ENCODE measurements at places on chromosomes 12 and 14.

DNA sequence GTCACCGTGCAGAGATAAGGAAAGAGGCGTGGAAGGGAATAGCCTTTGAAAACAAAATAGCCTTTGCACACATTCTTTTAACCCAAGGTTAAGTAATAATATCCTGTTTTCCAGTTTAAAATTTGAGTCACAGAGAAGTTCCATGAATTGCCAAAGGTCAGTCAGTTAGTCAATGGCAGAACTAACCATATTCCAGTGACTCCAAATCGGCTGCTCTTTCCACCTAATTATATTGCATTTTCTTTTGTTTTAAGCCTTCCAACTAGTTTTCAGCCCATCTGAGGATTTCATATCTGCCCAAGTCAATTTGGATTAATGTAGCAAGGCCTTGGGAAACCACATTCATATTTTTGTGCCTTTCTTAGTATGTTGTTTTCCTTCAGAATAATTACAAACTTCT is 373.0 kb downstream of the CCDC91 start:
- DNase-seq: no peak

DNA sequence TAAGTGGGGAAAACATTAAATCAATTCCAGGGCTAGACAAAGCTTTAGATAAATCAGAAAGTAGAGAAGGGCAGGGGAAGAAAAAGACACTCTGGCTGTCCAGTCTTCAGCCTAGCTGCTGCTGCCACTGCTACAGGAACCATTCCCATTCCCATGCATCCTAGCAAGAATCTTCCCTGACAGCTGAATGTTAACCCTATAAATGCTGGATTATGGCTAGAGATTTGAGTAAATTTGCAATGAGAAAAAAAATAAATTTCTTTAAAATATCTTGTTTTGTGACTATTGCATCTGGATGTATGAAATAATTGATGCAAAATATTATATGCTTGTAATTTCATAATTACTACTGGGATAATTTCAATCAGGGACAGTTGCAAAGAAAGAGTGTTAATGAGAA is 15.0 kb upstream of the CDKN3 start:
- no peak for DNase-seq

- DNase-seq: no peak
These were observed 26.8 kb downstream of the DERA start for GRCh38 chr12:15937902-15938301.

- peak; percentile 58 for DNase-seq
These were observed 385.0 kb downstream of the BCL11B start for GRCh38 chr14:98886982-98887381.

DNA sequence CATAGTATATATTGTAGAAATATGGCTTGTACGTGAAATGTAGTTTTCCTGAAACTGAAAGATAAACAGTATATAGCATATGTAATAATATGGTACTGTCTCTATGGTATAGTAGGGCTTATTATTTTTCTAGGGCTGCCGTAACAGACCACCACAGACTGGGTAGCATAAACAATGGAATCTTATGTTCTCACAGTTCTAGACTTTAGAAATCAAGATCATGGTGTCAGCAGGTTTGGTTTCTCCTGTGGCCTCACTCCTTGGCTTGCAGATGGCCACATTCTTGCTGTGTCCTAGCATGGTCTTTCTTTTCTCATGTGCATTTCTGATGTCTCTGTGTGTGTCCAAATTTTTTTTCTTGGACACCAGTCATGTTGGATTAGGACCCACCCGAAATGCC is 155.8 kb downstream of the TMTC2 start:
- DNase-seq: no peak

- no peak for DNase-seq
These were observed 21.5 kb upstream of the FAM181A start for GRCh38 chr14:93905623-93906022.

GRCh38 chr12:107736914-107737313 is 24.0 kb downstream of the PRDM4 start:
- no peak for DNase-seq

DNA sequence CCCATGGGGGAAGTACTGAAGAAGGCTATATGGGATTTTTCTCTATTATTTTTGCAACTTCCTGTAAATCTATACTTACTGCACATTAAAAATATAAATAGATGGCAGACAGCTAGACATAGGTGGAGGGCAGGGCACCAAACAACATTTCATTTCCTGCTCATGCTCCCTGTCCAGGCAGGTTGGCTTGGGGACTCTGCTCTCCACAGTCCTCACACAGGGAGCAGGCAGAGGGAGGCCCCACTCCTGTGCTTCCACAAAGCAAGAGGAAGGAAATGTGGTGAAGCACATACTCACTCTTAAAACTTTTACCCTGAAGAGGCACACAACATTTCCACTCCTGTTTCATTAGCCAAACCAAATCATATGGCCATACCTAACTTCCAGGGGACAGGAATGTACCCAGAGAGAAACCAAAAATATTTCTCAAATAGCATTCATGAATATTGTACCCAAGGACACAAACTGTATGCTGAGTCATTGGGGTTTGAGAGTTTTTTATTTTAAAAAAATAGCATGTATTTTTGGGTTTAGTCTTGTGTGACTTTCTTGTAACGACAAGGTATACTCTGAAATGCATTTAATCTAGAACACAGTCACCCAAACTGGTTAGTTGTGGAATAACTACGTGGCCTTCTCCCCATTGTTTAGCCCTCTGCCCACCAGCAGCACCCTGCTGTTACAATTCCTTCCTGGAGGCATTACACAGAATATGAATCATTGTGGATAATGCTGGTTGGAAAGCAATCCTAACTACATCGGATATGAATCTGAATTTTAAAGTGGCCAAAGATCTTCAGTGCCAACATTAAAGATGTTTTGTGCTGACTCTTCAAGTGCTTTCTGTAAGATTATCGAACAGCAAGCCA is 40.9 kb downstream of the RTN1 start:
- no peak for DNase-seq

DNA sequence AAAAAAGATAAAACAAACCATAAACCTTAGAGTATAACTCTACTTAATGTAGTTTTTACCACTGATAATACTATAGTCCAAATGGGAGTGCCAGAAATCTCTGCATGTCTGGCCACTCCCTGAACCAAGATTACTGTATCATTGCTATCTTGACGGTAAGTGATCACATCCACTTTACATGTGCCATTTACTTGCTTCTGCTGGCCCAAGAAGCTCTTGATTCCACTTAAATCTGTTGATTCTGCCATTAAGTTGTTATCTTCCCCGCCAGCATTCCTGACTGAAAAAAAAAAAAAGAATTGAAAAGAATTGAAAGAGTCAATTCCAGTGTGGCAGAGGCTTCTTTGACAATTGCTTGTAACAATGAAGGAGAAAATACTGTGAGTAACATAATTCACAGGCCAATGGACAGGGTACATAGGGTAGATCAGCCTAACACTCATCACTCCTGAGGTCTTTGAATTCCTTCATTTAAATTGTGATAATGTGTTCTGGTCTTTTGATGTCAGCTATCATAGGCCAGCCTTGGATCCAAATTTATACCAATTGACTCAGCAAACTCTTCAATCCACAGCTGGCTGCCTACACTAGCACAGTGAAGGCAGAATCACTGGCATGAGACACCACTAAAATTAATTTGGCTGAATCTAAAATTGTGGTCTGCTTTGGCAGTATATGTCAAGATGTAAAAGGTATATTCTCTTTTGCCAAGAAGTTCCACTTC is 665.2 kb upstream of the FLRT2 start:
- no peak for DNase-seq

- DNase-seq: peak; percentile 86
These were observed 43.9 kb downstream of the TMTC3 start for GRCh38 chr12:88185988-88186387.

- no peak for DNase-seq
These were observed 99.4 kb downstream of the ETV6 start for GRCh38 chr12:11748903-11749302.

DNA sequence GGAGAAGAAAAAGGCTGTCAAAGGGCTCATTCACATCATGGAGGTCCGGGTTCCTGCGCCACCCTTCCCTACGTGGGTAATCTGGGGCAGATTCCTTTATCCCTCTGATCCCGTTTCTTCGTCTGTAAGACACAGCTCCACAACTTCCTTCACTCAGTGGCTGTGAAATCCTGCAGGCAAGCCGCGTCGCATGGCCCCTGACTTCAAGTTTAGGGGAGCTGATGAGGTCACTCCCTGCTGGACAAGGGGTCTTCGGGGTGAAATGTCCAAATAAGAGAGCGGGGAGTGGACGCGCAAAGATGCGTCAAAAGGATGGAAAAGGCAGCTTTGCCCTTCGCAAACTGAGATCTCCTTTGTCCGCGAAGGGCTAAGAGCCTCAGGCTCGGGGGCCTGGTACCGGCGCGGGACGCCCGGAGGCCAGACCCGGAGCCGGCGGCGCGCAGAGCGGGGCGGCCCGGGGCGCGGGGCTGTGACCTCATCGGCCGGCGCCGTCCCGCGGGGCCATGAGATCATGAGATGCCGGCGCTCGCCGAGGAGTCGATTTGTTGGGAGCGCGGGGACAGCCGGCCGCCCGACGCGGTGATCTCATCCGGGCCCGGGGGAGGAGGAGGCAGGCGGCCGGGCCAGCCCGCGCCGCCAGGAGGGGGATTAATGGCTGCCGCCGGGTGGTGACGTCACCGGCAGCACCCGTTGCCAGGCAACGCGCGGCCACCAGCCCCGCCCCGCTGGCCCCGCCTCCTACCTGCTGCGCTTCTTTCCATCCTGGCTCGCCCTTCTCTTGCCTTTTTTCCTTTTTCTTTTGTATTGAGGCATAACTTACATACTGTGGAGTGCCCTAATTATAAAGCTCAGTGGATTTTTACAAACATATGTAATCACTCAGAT is 62.1 kb downstream of the HRK start:
- DNase-seq: peak; percentile 94

DNA sequence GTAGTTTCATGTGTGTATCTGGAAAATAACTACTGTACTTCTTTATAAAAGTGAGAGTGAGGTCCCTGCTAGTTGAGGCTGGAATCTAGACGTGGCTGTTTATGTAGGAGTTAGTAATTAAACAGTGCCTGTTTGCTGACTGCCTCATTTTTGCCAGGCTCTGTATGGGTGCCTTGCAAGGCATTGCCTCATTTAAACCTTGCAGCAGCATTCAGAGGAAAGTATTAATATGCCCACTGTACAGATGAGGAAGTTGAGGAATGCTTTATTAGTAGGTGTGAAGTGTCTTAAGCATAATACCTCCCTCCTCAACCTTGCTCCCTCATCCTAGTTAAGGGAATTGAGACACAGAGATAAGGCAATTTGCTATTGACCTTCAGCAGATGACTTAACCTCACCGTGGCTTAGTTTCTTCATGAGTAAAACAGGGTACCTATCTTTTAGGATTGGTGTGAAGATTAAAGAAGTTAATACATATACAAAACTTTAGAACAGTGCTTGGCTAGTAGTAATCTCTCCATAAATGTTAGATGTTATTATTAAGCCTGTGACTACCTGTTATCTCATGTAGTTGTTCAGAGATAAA is 28.7 kb downstream of the PPM1A start:
- no peak for DNase-seq

DNA sequence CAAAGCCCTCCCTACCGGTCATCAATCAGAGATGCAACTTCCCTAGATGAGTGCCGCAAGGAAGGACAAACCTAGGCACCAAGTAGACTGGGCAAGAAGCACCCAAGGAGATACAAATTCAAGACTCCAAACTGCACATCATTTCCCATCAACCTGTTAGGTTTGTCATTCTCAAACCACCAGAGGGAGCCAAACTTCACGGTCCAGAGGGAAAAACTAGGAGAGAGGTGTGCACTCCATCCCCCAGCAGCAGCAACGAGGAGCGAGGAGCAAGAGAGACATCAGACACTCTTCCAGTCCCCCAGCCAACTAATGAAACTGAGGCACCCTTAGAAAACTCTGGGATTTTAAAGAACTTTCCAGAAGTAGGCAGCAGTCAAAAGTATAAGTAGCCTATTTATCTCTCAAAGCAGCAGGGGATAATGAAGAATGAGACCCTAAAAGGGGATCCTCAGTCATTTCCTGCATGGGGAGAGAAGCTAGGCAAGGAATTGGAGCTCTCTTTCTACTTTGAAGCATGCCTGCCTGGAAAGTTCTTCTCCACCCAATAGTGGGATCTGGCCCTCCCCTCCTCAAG is 37.0 kb upstream of the NT5DC3 start:
- DNase-seq: peak; percentile 80

- no peak for DNase-seq
These were observed 15.4 kb upstream of the OAS1 start for GRCh38 chr12:112891093-112892024.

DNA sequence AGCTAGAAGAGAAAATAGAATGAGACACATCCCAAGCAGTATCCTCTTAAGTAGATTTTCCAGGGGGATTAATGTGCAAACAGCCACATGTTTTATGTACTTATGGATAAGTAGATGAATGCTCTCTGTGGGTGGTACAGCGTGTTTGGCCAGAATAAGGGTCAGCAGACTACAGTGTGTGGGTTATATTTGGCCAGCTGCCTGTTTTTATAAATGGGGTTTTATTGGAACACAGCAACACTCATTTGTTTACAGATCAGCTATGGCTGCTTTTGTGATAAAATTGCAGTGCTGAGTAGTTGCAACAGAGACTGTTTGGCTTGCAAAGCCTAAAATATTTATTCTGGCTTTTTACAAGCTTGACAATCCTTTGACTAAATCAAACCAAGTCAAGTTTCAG is 780.2 kb upstream of the SEL1L start:
- DNase-seq: no peak

- no peak for DNase-seq
These were observed at the start of gene USP44 for GRCh38 chr12:95551305-95551704. USP44 (minus strand) TSS chr12:95551476; CDS start chr12:95534256, 17,220 bp downstream.

- no peak for DNase-seq
These were observed 1091.8 kb downstream of the AACS start for GRCh38 chr12:126156806-126157574.

- no peak for DNase-seq
These were observed 3.1 kb upstream of the AVIL start for GRCh38 chr12:57821474-57822214.
